Upper lobe of right lung (tissue), 1 donor: ENCODE measurements at places on chromosomes 4 and X. TPM values are rescaled to one million over a fixed set of nuclear protein-coding genes. Genes with fewer than 3 reads are reported as not detected.

- no peak for DNase-seq
Measured at GRCh38 chr4:187606581-187606980, 389.0 kb upstream of the ZFP42 start.

DNA sequence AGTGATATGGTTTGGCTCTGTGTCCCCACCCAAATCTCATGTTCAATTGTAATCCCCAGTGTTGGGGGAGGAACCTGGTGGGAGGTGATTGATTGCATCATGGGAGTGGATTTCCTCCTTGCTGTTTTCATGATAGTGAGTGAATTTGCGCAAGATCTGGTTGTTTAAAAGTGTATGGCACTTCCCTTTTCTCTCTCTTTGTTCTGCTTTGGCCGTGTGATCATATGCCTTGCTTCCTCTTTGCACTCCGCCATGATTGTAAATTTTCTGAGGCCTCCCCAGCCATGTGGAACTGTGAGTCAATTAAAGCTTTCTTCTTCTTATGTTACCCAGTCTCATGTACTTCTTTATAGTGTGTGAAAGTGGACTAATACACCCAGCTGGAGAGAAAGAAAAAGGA lies 113.0 kb upstream of the AADAT start:
- DNase-seq = no peak

- DNase-seq = no peak
Measured at GRCh38 chr4:119040261-119040660, 95.4 kb upstream of the MYOZ2 start.

- no peak for DNase-seq
Measured at GRCh38 chrX:42098900-42099299, 175.5 kb upstream of the CASK start.

GRCh38 chr4:110372485-110372884 lies 103.5 kb upstream of the ENPEP start:
- DNase-seq = no peak

DNA sequence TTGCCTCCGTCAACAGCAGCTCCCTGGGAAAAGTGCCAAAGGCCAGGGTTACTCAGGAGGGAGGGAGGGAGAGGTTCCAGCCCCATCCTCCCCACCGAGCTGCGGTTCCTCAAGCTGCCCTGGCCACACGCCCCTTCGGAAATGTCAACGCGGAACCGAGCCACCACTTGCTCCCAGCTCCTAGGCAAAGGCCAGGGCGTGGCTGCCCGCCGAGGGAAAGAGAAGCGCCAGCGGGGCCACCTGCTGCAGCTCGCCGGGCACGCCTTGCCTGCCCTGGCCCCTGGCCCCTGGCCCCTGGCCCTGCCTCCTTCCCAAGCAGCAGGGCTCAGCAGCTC lies 15.3 kb downstream of the SLC6A8 start:
- DNase-seq = no peak

GRCh38 chr4:163493643-163494359 lies 689 bp upstream of the TMA16 start:
- no peak for DNase-seq

DNA sequence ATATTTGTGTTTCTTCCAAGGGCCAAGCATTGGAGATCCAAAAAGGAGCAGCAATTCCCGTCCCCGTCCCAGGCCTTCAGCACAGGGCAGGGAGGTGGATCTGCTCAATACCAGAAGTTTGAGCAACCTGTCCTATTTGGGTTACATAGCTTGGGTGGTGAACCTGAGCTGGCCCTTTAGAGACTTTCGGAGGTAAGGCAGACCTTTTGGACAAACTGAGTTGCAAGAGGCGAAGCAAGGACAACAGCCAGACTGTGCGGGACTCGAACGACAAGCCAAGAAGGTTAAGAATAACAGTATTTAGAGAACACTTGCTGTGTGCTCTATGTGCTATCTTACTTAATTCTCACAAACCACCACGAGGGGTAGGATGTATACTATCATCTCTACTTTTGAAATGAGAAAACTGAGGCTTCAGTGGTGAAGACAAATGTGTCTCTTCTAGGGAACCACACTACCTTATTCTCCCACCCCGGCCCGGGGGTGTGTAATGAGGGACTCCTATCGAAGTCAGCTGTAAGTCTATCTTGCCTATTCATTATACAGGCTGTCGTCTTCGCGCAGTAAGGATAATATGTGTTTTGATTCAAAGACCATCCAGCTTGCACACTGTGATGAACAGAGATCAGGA lies 1.3 kb downstream of the NOP14 start:
- no peak for DNase-seq

DNA sequence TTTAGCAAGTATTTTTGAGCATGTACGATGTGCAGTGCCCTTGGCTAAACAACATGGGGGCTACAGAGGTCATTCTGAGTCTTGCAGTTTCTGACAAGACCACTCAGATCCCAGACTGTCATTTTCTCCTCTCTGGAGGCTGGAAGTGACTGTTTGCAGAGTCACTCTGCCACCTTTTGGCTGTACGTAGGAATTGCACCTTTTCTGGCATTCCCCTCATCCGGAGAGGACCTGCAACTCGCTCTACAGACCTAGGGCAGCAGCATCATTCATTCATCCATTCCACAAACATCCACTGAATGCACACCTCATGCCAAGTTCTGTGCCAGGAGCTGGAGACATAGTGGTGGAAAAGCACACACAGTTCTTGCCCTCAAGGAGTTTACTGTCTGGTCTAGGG lies 160.4 kb upstream of the GPR101 start:
- DNase-seq = no peak

DNA sequence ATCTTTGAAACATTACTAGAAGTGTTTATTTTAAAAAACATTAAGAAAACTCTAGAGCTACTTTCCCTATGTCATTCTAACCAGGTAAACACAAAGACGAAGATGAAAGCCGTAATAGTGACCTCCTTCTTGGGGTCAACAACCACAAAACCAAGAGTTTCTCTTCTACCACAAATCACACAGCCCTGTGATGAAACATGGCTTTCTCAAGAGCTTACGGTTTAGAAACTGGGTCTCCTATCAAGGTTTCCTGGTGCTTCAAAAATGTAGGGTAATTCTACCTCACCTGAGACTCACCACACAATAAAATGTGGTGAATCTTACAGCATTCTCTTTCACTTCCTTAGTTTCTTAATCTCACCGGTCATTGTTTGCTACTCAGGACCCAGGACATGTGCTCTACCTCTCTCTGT lies 50.9 kb downstream of the CORIN start:
- DNase-seq = no peak

GRCh38 chr4:16694884-16695276 lies 203.6 kb downstream of the LDB2 start:
- no peak for DNase-seq

GRCh38 chr4:157978680-157979361 lies 194.0 kb downstream of the GASK1B start:
- peak; percentile 67 for DNase-seq

DNA sequence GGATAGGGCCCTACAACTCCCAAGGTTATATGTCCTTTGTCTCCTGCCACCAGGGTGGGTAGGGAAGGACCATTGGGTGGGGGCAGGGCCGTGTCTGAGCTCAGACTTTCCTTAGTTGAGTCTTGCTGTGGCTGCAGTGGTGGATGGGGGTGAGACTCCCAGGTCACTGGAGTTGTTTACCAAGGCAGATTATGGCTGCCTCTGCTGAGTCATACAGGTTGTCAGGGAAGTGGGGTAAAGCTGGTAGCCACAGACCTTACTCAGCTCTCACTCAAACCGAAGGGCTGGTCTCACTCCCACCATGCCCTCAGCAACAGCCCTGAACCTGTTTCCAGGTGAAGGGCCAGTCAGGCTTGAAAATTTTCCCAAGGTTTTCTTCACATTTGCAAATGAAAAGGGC lies 58.8 kb upstream of the FAAH2 start:
- DNase-seq = no peak

RELL1 gene
- total RNA-seq = 49.1 TPM

TENM3 gene
- 5.6 TPM for total RNA-seq

AFP gene
- total RNA-seq = not detected

PAPSS1 gene
- total RNA-seq = 70.8 TPM

NEIL3 gene
- total RNA-seq = 0.52 TPM
